Endodermal cell (in vitro differentiated cells): ENCODE measurements at places on chromosomes 12 and 14. TPM values are rescaled to one million over a fixed set of nuclear protein-coding genes. Genes with fewer than 3 reads are reported as not detected.

Gene CORO1C
- 112 to 128 TPM (median 125 TPM) in 3 replicates for total RNA-seq

Gene RPAP3
- 47.3 and 52.0 TPM in 2 replicates for total RNA-seq

Gene CPNE8
- 16.1 to 18.8 TPM (median 18.0 TPM) in 3 replicates for total RNA-seq

Gene OVCH1
- total RNA-seq = 0.43 and 0.73 TPM in 2 replicates

Gene ARHGEF25
- 15.5 to 20.1 TPM (median 18.4 TPM) in 3 replicates for total RNA-seq

Gene MYRFL
- 0.55 and 0.66 TPM in 2 replicates for total RNA-seq

Gene HOXC4
- total RNA-seq = not detected in 3 replicates

Gene MTERF2
- total RNA-seq = 7.1 to 15.2 TPM (median 12.0 TPM) in 3 replicates

Gene CLEC2D
- 11.8 and 21.5 TPM in 2 replicates for total RNA-seq

Gene AKAP5
- 1.3 TPM in 2 replicates for total RNA-seq

Gene GLIPR1L1
- total RNA-seq = 1.3 and 4.2 TPM in 2 replicates

Gene ALX1
- total RNA-seq = 1.3 TPM in 2 replicates

Gene KRT72
- not detected in 3 replicates for total RNA-seq

Gene PIK3C2G
- 0.42 TPM in 1 of 3 replicates, not detected in the others for total RNA-seq

Gene CLEC1B
- total RNA-seq = not detected in 2 replicates

Gene ENO2
- 135 to 785 TPM (median 139 TPM) in 3 replicates for total RNA-seq
